Activated naive CD8-positive, alpha-beta T cell treated with anti-CD3 and anti-CD28 coated beads for 36 hours (primary cell): ENCODE measurements at places on chromosomes 11 and 22. TPM values are rescaled to one million over a fixed set of nuclear protein-coding genes. Genes with fewer than 3 reads are reported as not detected.

Gene PRODH
- total RNA-seq = not detected

Gene DDIAS
- total RNA-seq = 31.8 TPM

Gene CHRM1
- not detected for total RNA-seq

Gene ZNF280B
- total RNA-seq = 2.9 TPM

Gene P2RY2
- total RNA-seq = not detected

Gene UBQLNL
- 0.19 TPM for total RNA-seq

Gene CATSPERZ
- total RNA-seq = not detected

Gene UPK2
- total RNA-seq = 0.49 TPM

Gene CDC42EP1
- total RNA-seq = 0.32 TPM
